Stimulated activated CD4-positive, alpha-beta T cell treated with anti-CD3 and anti-CD28 coated beads, Interleukin-12 subunit alpha, Interleukin-12 subunit beta, amount 100 ng/mL, for 24 hours (primary cell): ENCODE measurements at places on chromosomes 5 and 9.

- no peak for DNase-seq
These were observed 2.0 kb downstream of the PDLIM7 start for GRCh38 chr5:177495243-177496060.

DNA sequence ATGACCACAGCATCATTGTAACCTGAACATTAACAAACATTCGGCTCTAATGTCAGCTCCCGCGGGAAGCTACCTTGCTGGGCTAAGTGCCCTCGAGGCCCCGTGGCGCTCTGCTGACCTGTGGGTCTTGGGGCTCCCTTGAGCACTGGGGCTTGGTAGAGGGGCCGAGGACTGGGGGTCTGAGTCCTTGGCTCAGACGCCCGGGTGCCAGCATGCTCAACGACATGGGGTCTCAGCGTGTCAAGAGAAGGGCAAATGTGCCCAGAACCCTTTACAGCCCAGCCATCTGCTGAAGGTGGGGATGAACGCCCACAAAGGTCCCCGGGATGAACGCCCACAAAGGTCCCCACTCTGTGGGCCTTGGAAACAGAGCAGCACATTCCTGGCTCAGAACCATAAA is 39.7 kb upstream of the SARDH start:
- DNase-seq = no peak

DNA sequence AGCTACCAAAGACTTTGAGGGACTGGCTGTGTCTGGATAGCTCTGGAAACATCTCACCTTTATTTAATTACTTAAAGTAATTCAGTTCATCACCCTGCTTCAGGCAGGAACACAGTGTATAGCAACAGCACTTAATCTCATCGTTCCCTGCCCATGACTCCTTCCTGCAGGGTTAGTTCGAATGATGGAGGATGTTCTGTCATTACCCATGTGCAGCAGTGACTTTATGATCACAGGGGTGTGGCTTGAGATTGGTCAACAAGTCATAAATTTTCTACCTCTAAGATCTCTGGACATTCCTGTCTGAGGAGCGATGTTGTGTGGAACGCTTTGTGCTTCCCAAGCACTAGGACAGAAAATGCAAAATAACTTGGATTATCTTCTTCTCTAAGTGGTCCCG is 37.1 kb upstream of the PRUNE2 start:
- no peak for DNase-seq

- no peak for DNase-seq
These were observed 93.8 kb downstream of the VPS13A start for GRCh38 chr9:77271023-77271690.

DNA sequence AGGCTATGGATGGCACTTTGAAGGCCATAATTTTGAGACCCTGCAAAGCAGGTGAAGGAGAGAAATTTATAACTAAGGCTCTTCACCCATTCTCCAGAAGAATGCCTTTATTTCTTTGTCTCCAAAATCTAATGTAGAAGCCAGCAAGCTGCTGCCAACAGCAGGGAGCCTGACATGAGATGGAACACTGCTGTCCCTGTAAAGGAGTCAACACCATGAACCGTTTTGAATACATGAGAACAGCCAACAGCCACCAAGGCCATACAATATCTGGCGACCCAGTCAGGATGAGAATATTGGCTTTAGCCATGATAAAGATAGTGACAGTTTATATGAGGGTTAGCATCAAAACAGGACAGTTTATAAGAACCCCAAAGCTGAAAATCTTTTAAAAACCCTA is 121.2 kb upstream of the LIFR start:
- DNase-seq = no peak

GRCh38 chr5:14721990-14722656 is 57.6 kb downstream of the OTULIN start:
- DNase-seq = no peak

DNA sequence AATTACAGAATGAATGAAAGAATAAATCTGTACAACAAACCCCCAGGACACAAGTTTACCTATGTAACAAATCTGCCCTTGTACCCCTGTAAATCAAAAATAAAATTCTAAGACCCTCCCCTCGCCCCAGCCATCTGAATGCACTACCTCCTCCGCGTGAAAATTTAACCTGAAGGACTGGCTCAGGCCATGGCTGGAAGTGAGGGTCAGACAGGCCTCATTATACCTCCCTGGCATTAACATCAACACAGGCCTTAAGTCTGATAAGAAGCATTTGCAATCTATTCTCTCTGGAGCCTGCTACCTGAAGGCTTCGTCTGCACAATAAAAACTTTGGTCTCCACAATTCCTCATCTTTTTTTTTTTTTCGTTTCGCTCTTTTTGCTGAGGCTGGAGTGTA is 48.7 kb upstream of the TTC39B start:
- DNase-seq = no peak

GRCh38 chr5:6728011-6728794 is 15.0 kb downstream of the TENT4A start:
- no peak for DNase-seq

DNA sequence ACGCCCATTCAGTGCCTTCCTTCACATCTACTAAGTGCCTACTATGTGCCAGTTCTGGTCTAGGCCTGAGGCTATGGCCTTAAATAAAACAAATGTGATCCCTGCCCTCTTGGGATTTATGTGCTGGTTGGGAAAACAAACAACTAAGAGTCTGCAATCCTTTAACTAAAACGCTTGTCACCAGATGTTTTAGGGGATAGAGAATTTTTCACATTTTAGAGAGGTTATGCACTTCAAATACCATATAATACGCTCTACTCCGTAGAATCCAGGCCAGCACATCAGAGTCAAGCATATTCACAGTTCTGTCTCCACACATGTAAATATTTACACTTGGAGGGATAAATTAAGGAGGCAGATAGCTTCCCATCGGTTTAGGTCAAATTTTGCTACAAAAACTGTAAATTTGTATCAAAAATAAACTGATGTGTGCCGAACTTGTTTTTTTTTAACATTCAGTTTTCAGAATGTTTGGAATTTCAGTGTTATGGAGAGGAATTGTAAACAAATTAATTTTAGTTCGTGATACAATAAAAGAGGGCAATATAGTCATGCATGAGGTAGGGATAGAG is 22.0 kb upstream of the ADRA1B start:
- DNase-seq = no peak

- no peak for DNase-seq
These were observed at the start of gene SMIM32 for GRCh38 chr5:136192526-136193321. Gene SMIM32 (minus strand): TSS chr5:136193162. CDS start chr5:136192524, 638 bp downstream.

GRCh38 chr9:33813712-33814641 is 3.0 kb upstream of the UBE2R2 start:
- DNase-seq = no peak

DNA sequence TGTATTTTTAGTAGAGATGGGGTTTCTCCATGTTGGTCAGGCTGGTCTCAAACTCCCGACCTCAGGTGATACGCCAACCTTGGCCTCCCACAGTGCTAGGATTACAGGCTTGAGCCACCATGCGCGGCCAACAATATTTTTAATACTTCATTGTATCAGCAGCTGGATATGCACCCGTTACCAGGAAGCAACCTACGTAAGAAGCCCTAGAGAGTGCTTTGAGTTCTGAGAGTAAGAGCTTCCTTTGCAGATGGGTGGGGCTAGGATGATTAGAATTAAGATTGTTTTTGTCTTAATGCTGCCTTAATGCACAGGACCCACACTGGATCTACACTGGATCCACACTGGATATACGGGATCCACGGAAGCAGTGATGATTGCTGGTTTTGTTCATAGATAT is 123.9 kb upstream of the ABCA1 start:
- no peak for DNase-seq

GRCh38 chr9:105055917-105056316 is 128.0 kb upstream of the ABCA1 start:
- no peak for DNase-seq

GRCh38 chr5:177494346-177495195 is 2.8 kb downstream of the PDLIM7 start:
- no peak for DNase-seq

GRCh38 chr9:131624636-131625507 is 79.5 kb downstream of the PRRT1B start:
- no peak for DNase-seq

DNA sequence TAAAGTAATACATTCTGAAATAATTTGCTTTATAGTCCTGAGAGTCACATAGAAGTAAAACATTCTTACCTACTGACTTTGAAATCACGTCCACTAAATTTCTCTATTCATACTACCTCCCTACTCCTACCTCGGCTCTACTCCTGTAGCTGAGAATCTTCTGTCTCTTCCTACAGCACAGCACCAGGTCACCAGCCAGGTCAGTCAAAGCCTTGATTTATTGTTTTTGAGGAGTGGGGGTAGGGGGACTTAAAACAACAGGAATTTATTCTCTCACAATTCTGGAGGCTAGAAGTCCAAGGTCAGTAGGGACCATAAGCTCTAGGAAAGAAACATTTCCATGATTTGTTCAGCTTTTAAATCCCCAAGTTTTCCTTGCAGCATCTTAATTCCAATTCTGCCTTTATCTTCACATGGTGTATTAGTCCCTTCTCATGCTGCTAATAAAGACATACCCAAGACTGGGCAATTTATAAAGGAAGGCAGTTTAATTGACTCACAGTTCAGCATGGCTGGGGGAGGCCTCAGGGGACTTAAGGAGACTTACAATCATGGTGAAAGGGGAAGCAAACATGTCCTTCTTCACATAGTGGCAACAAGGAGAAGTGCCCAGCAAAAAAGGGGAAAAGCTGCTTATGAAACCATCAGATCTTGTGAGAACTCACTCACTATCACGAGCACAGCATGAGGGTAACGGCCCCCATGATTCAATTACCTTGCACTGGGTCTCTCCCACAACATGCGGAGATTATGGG is 49.6 kb upstream of the CCNG1 start:
- no peak for DNase-seq

GRCh38 chr5:55969956-55970355 is 24.8 kb downstream of the IL6ST start:
- no peak for DNase-seq

- DNase-seq = no peak
These were observed 249.8 kb upstream of the PRDM9 start for GRCh38 chr5:23257656-23258055.

DNA sequence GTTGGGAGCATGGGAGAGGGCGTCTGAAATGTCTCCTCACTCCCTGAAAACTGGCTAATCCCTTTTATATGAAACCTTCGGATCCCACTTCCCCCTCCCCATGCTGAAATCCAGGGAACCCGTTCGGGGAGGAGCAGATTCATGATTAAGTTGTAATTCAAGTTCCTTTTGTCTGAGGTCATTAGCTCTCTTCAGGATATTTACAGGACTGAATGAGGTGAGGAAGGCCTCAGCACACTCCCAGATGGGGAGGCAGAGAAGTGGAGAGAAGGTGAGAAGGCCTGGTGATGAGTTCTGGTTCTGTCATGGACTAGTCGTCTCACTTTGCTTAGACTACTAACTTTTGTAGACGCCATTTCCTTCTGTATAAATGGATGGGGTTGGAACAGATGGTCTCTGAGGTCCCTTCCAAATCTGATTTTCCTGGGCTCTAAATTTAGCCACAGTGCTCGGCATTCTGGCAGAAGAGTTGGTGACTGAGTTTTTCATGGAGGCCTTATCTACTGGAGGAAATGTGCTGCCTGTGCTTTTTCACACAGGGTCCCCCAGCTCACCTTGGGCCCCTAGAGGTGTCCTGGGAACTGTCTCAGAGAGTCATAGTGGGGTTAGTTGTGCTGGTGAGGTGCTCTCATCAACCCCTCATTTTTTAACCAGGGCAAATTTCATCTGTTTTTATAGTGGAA is 62.3 kb downstream of the PRDM6 start:
- DNase-seq = no peak

DNA sequence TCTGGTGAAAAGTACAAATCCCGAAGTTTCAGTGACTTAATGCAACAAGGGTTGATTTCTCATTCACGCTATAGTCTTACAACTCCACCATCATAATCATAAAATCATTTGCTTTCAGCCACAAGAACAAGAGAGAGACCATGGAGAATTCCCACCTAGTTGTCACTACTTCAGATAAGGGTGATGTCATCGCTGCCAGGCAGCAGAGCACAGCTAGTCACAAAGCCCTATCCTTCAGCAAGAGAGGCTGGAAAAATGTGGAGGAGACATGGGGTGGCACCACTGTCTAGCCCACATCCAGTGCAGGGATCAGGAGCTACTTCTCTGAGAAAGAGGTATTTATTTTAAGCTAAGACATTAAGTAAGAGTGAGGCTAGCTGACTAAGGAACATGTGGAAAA is 356.1 kb downstream of the YTHDC2 start:
- DNase-seq = no peak

DNA sequence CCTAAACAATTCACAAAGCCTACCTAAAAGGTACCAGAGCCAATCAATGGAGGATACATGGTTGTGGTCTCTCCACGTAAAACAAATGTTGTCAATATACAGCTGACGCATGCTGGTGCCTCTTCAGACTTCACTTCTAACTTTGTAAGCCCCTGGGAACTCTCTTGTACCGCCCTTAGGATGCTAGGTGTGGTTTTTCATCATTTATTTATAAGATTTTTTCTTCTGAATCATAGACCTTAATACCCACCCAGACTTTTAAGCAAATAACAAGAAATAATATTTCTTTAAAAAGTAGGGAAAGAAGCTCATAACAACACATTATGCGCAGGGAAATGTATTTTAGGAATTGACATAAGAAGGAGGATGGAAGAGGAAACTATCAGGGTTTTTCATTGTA is 33.0 kb downstream of the SSBP2 start:
- no peak for DNase-seq

- DNase-seq = no peak
These were observed 9.6 kb downstream of the LMX1B start for GRCh38 chr9:126623314-126623666.

GRCh38 chr5:72633041-72633445 is 125.8 kb upstream of the ZNF366 start:
- no peak for DNase-seq

DNA sequence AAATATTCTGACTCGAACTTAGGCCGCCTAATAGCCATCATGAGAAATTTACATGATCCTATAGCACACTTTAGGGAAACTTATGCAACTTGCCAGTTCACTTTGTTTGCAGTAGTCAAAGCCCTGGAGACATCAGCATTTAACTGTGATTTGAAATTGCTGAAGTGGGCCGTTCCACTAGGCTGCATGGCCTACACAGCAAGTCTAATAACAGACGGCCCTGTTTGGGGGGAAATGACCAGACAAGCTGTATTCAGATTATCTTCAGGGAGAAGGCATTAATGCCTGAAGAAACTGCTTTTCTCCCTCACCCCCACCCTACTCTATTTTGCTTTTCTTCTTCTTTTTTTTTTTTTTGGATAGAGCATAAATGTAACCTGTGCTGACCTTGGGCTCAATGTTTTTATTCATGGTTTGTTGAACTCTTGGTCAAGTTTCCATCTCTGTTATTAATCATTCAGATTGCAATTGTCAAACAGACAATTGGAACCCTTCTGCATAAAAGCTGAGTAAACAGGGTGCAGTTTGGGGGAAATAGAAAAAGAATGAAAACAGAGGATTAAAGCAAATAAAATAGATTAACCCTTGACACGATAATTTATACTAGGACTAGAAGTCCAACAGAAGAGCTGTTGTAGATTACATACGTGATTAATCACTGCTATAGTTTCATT is 1928.2 kb upstream of the WWC1 start:
- DNase-seq = no peak

GRCh38 chr9:113502427-113503034 is 39.0 kb downstream of the RGS3 start:
- DNase-seq = no peak

GRCh38 chr9:132046456-132046855 is 33.2 kb downstream of the MED27 start:
- DNase-seq = no peak

- DNase-seq = no peak
These were observed 106.8 kb upstream of the MPDZ start for GRCh38 chr9:13386316-13386715.
